HT-29 (cell line): ENCODE measurements at places on chromosomes 5 and 9.

- DNase-seq, result no peak
Observed at GRCh38 chr9:130237763-130238524, 27.6 kb upstream of the HMCN2 start.

- no peak for DNase-seq
Observed at GRCh38 chr5:167759057-167759821, 532.2 kb upstream of the WWC1 start.

GRCh38 chr5:32017692-32018367, 156.3 kb downstream of the GOLPH3 start:
- no peak for DNase-seq

- no peak for DNase-seq
Observed at GRCh38 chr5:169494941-169495548, 88.5 kb upstream of the SPDL1 start.

DNA sequence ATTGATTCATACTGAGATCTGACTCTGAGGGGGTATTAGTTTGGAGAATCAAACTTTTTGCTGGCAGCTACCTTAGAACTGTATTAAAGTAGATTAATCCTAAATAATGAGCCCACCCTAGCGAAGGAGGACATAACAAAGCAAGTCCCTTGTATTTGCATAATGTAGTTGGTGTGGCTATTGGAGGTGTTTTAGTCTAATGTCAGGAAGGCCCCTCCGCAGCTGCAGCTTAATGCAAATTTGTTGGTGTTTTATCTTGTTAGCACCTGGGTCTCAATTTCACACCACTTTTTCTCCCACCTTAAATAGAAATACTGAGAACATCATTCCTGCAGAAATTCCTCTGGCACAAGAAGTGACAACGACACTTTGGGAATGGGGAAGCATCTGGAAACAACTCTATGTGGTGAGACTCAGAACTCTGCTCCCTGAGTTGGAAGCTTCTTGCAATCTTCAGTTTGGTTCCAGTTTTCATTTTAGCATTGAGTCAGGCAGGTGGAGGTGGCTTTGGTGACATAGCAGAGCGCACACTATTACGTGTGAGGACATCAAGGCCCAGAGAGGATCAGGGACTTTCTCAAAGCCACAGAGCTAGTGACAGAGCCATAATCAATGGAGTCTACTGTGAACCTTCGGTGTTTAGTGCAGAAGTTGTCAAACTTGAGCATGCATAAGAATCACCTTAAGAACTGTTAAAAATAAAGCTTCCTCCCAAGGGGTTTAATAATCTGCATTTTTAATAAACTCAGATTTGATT, 33.9 kb downstream of the DOCK2 start:
- no peak for DNase-seq
